ENCODE measurements at places on chromosomes 1 and 21. TPM values are rescaled to one million over a fixed set of nuclear protein-coding genes. Genes with fewer than 3 reads are reported as not detected.
A peak's percentile ranks its signal among the peaks of the same experiment; 100 is the strongest.

GRCh38 chr1:181100015-181100905 lies 11.8 kb downstream of the IER5 start:
- H3K36me3 ChIP-seq: no peaks in the 10 kb centered on the region
- peak overlapping the region; percentile 8 for H3K4me3 ChIP-seq
- peaks cover 72% of the 10 kb centered on the region for H3K4me1 ChIP-seq
- H3K27ac ChIP-seq: peak overlapping the region; percentile 63
- DNase-seq: no peak
- H3K27me3 ChIP-seq: no peaks in the 10 kb centered on the region

GRCh38 chr1:66269222-66269621 lies 264.7 kb upstream of the SGIP1 start:
- no peaks in the 10 kb centered on the region for H3K27me3 ChIP-seq
- no peak overlapping the region for H3K27ac ChIP-seq
- H3K4me3 ChIP-seq: no peak overlapping the region
- no peaks in the 10 kb centered on the region for H3K36me3 ChIP-seq
- no peak for DNase-seq

GRCh38 chr1:42886800-42887199 lies 40.4 kb downstream of the ZNF691 start:
- no peak overlapping the region for H3K4me3 ChIP-seq
- H3K4me1 ChIP-seq: no peaks in the 10 kb centered on the region
- DNase-seq: no peak
- peaks cover 6% of the 10 kb centered on the region for H3K27me3 ChIP-seq
- H3K36me3 ChIP-seq: no peaks in the 10 kb centered on the region

DNA sequence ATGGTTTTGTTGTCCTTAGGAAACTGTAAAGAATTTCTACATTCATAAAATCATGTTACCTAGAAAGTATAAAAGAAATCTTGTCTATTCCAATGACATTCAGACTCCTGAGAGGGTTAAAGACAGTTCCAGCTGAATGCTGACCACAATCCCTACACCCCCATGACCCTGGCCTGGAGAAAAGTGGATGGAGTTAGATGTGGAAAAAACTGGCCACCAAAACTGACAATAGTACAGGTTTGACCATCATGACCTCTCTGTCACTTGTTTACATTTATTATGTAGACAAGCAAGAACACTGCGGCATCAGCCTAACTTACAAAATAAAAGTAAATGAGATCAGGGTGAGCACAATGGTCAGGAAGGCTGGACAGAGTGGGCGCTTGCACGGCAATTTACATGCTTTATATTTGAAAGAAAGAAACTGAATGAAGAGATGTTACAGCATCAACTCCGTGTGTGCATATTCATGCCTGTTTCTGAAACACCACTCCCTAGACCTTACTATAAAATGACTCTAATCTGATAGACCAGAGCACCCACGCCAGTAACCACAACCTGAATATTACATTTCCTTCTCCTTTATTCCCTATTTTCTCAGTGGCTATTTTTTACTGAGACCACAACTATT lies 116.0 kb downstream of the ESRRG start:
- no peaks in the 10 kb centered on the region for H3K27me3 ChIP-seq
- H3K27ac ChIP-seq: no peak overlapping the region
- no peak overlapping the region for H3K4me3 ChIP-seq
- no peaks in the 10 kb centered on the region for H3K4me1 ChIP-seq
- no peaks in the 10 kb centered on the region for H3K36me3 ChIP-seq
- DNase-seq: no peak

GRCh38 chr1:114715952-114716303 lies 643 bp downstream of the NRAS start:
- DNase-seq: peak; percentile 8
- H3K36me3 ChIP-seq: peaks cover 68% of the 10 kb centered on the region
- no peaks in the 10 kb centered on the region for H3K27me3 ChIP-seq
- H3K4me3 ChIP-seq: peak overlapping the region; percentile 97
- H3K27ac ChIP-seq: peak overlapping the region; percentile 99

DNA sequence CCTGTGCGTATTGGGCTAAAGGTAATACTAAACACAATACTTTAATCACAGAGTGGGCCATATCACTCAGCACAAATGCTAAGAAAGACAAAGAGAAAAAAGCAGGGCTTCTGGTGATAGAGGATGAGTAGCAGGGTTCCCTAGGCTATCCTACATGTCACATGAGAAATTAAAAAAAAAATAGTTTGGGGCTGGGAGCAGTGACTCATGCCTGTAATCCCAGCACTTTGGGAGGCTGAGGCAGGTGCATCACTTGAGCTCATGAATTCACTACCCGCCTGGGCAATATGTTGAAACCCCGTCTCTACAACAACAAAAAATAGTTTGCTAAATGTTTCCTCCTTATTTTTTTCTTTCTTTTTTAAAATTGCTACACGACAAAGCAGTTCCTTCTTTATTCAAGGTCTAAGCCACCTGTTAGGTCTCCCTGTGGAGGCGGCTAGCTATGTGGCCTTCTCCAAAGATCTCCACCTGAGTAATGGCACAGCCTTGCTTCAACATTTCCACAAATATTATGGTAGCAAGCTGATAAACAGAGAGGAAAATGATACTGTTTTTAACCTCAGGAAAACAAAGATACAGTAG lies 1.5 kb downstream of the ENSA start:
- no peak overlapping the region for H3K27ac ChIP-seq
- H3K36me3 ChIP-seq: peaks cover 19% of the 10 kb centered on the region
- peak overlapping the region; percentile 79 for H3K4me3 ChIP-seq
- H3K4me1 ChIP-seq: peaks cover 14% of the 10 kb centered on the region

GRCh38 chr1:150973258-150973835 lies 1.3 kb downstream of the CERS2 start:
- H3K27me3 ChIP-seq: no peaks in the 10 kb centered on the region
- DNase-seq: no peak
- peak overlapping the region; percentile 75 for H3K27ac ChIP-seq
- H3K4me3 ChIP-seq: peak overlapping the region; percentile 91

DNA sequence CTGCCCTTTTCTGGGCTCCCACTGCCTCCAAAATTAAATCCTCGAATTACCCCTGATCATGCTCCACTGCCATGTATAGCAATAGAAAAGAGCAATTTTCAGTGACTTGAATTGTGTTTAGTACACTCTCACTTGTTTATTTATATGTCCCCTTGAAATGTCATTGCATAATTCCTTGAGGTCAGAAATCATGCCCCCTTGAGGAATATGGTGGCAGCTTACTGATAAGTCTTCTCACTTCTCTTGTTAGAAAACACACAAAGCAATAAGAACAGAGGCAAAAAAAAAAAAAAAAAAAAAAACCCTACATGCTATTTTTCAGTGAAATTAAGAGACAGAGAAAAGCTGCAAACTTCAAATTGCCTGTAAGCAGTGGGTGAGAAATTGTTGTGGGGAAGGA lies 37.5 kb downstream of the GPR88 start:
- no peaks in the 10 kb centered on the region for H3K36me3 ChIP-seq
- no peaks in the 10 kb centered on the region for H3K27me3 ChIP-seq
- no peaks in the 10 kb centered on the region for H3K4me1 ChIP-seq

- H3K27ac ChIP-seq: no peak overlapping the region
- H3K4me1 ChIP-seq: no peaks in the 10 kb centered on the region
- no peaks in the 10 kb centered on the region for H3K27me3 ChIP-seq
- H3K4me3 ChIP-seq: no peak overlapping the region
- H3K36me3 ChIP-seq: no peaks in the 10 kb centered on the region
These were observed 215.8 kb downstream of the BARHL2 start for GRCh38 chr1:90501281-90501680.

- H3K4me3 ChIP-seq: no peak overlapping the region
- H3K27me3 ChIP-seq: no peaks in the 10 kb centered on the region
- DNase-seq: peak; percentile 79
- peak overlapping the region; percentile 10 for H3K27ac ChIP-seq
- H3K36me3 ChIP-seq: no peaks in the 10 kb centered on the region
- peaks cover 14% of the 10 kb centered on the region for H3K4me1 ChIP-seq
These were observed 15.2 kb downstream of the KIF1B start for GRCh38 chr1:10225573-10225972.

DNA sequence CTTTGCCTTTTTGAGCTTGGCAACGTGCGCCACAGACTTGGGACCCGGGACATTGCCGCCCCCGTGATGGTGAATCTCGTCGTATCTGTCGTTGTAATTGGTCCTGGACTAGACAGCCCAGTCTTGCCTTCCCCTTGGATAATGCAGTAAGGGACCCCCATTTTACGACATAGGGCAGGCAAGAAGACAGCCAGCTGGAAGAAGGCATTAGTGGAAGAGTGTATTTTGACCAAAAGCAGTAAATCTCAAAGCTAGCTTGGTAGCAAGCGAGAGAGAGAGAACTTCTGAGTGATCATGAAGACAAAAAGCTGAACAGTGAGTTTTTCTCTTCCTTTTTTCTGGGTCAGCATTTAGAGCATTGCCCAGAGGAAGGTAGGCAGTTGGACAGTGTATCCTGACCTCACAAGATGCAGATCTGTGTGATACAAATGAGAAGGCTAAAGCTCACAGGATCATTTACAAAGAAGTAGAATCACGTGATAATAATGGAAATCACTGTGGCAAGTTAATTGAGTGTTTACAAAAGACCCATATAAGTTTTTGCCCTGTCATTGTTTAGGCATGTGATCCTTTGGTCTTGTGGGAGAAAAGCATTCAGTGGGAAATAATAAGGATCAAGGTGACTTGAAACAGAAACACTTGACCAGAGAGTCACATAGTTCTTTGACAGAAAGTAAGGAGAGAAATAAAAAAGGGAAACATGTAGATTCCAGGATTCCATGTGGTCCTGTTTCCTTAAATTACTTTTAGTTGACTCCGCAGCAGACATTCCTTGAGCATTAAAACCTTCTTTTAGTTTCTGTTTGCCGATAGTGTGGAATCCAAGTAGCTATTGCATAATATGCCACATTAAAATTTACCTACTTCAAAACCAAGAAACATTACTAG lies 66.3 kb downstream of the CNST start:
- peak; percentile 98 for DNase-seq
- H3K36me3 ChIP-seq: peaks cover 4% of the 10 kb centered on the region
- peaks cover 16% of the 10 kb centered on the region for H3K4me1 ChIP-seq
- H3K27me3 ChIP-seq: no peaks in the 10 kb centered on the region

DNA sequence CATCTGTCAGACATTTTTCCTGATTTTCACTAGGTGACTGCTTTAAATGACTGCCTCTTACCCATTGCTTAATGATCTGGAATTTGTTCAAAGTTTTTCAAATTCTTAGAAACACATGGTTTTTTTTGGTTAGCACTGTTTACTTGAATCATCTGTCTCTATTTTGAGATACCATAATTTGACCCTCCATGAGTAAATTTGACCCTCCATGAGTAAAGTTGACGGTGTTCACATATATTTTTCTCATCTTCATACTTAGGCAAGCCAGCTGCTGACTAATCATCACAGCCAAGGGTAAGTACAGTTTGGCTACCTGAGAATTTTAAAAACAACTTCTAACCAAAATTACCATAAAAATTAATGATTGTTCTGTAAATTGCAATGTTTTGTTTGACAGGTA lies 586.5 kb downstream of the PTBP2 start:
- H3K27me3 ChIP-seq: no peaks in the 10 kb centered on the region
- H3K4me1 ChIP-seq: no peaks in the 10 kb centered on the region
- H3K27ac ChIP-seq: no peak overlapping the region
- no peak overlapping the region for H3K4me3 ChIP-seq
- peak; percentile 79 for DNase-seq

DNA sequence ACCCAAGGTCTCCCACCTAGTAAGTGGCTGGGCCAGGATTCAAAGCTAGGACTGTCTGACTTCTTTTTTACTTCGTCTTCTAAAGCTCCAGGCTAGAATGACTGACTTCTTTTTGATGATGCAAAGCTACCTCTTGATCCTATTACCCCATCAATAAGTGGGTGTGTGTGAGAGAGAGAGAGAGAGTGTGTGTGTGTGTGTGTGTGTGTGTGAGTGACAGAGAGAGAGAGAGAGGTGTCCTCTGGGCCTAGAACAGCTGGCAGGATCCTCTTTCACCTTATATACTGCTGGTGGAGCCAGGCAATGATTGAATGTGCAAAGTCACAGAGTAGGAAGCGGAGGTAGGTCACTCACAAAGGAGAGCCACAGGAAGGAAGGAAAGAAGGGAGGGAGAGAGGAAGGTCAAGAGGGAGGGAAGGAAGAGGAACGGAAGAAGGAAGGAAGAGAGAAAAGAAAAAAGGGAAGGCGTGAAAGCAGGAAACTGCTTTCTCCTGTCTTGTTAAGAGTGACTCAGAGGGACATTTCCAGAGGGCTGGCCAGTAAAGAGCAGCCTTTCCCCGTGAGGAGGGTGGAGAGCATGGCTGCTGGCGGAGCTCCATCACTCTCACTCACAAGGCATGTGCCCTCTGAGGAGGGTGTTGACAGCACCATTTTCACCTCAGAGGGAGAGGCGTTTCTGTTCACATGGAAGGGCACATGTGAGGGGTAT lies 68.9 kb downstream of the CDC7 start:
- H3K4me1 ChIP-seq: peaks cover 14% of the 10 kb centered on the region
- no peaks in the 10 kb centered on the region for H3K27me3 ChIP-seq

DNA sequence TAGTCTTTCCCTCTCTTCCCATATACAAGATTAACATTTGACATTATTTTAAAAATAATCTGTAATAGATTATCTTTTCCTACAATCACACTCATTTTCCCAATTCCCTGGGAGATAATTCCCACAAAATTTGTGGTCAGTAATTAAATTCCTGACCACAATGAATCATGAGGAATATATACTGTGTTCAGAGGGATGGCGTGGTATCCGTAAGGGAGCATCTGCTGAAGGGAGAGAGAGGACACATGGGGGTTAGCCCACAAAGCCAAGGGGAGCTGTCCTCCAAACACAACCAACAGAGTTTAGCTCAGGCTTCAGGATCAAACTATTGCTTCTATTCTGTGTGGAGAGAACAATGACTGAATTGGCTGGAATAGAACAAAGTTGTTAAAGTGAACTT lies 57.1 kb upstream of the PPP2R5A start:
- no peak overlapping the region for H3K27ac ChIP-seq
- no peaks in the 10 kb centered on the region for H3K27me3 ChIP-seq
- H3K4me3 ChIP-seq: no peak overlapping the region
- no peaks in the 10 kb centered on the region for H3K36me3 ChIP-seq

- no peak overlapping the region for H3K4me3 ChIP-seq
- no peaks in the 10 kb centered on the region for H3K27me3 ChIP-seq
- DNase-seq: no peak
- H3K27ac ChIP-seq: no peak overlapping the region
These were observed 44.5 kb downstream of the CD55 start for GRCh38 chr1:207366022-207366421.

DNA sequence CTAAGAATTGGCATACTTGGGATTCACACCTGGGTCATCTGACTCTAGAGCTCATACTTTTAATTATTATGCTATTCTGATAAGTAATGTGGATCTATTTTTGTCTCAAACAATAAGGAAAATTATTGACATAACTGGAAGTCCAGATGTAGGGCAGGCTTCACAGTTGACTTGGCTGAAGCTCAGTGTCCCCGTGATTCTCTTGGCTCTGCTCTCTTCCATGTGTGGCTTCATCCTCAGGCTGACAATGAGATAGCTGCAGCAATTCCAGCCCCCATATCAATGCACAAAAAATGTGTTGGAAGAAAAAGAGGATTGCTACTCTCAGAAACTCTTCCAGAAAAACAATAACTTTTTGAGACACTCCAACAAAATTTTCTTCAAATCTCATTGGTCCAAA lies 23.8 kb downstream of the HSD11B1 start:
- no peak for DNase-seq
- no peaks in the 10 kb centered on the region for H3K4me1 ChIP-seq
- H3K27ac ChIP-seq: no peak overlapping the region

PTAFR gene
- 0.24 TPM for total RNA-seq

SERINC2 gene
- 30.4 TPM for total RNA-seq

OR2L8 gene
- not detected for total RNA-seq

STK40 gene
- 71.1 TPM for total RNA-seq

GNG4 gene
- total RNA-seq: 3.8 TPM

TSPAN1 gene
- 1.7 TPM for total RNA-seq

Measured in astrocyte (in vitro differentiated cells and primary cell).